ENCODE measurements at places on chromosomes 12 and 14.

DNA sequence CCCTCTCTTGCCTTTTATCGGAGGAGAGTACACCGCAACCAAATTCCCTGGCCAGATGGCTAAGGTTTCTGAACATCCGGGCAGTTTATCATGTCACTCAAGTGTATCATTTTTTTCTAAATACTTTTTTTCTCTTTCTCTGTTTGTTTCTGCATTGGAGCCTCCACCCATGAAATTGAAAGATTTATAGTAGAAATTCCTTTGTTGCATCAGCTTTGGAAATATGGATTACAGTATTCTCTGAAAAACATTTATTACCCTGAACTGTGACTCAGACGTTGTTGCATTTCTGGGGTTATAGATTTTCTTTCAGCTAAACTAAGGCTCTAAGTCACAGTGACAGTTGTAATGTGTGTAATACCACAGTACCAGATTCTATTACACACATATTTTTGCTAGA, 187.0 kb downstream of the SPTSSA start:
- DNase-seq: no peak

GRCh38 chr12:28570811-28571210, 380.6 kb downstream of the CCDC91 start:
- DNase-seq: no peak

GRCh38 chr12:98369581-98369980, 145.8 kb upstream of the TMPO start:
- no peak for DNase-seq

DNA sequence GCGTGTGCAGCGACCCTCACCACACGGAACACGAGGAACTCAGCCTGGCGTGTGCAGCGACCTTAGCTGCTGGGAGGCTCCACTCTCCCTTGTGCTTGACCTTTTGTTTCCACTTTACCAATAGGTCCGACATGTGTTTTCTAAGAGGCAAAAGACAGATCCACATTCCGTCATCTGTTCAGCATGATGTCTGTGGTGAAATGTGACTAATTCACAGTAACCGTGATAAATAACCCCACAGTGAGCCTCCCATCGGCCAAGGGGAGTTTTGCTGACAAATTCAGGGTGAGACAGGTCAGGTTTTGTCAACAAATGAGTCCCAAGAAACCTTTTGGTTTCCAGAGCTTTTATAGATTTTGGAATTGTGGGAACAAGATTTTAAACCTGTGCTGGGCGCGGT, 55.9 kb downstream of the MOK start:
- no peak for DNase-seq

DNA sequence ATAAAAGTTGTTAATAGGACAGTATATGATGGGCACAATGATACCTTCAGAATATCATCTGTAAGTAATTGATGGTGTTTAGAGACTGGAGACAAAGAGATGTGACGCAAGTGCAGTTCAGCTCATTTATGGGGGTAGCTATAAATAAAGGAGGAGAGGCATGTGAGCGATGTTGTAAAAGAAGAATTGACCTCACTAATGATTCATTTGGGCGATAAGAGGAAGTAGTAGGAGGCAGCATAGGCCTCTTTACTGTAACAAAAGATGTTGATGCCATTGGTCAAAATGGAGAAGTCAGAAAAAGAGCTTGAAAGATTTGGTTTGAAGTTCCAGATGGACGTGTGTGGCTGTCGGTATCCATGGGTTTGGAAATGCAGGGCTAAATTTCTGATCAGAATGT, 70.0 kb downstream of the FLRT2 start:
- DNase-seq: no peak
